ENCODE measurements at places on chromosomes 5 and 9.

DNA sequence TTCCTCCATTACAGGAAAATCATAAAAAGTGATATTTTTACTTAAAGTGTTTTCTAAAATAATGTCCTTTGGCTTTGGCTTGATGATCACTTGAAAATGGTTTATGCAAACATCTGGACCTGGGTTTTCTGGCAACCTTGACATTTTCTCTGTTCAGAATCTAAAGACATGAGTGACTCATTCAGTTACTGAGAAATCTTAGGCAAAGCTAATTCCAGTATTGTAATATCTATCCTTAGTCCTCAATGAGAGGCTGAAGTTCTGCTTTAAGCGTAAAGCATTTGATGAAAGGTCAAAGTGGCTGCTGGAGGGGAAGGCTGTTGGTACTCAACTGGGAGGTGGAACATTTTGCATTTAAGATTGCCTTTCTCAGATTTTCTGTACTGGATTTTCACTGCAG lies 2.3 kb downstream of the MAN2A1 start:
- DNase-seq, result no peak

DNA sequence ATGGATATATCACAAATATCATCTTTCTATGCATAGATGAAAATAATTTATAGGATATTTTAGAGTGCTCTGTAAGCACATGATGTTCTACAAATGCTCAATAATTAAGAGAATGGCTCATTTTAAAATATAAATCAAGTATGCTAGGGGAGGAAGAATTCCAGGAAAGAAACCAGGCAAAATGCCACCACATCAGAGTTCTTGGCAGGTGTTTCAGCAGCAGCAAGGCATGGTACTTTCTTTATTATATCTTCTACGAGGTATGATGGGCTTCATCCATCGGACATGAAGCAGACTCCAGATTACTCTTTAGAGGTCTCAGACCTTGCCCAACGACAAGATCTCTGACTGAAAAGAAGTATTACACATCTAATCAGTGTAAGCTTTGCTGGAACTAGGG lies 316.3 kb upstream of the ARRDC3 start:
- DNase-seq, result no peak

DNA sequence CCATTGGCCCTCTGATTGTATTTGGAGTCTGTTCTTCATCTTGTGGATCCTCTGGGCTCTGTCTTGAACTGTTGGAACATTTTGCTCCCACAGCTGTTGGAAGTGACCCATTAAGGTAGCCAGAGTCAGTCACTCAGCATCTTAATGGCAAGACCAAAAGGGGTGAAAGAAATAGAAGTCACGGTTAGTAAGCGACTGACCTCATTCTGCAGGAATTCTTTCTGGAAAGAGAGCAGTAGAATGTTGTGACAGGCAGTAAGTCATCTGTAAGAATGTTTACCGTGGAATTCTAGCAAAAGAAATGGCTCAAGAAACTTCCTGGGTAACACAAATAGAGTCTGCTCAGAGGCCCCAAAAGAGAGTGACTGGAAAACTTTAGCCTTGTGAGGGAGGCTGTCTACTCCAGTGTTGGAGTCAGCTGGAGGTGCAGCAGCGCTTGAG lies 28.6 kb upstream of the TNC start:
- no peak for DNase-seq

DNA sequence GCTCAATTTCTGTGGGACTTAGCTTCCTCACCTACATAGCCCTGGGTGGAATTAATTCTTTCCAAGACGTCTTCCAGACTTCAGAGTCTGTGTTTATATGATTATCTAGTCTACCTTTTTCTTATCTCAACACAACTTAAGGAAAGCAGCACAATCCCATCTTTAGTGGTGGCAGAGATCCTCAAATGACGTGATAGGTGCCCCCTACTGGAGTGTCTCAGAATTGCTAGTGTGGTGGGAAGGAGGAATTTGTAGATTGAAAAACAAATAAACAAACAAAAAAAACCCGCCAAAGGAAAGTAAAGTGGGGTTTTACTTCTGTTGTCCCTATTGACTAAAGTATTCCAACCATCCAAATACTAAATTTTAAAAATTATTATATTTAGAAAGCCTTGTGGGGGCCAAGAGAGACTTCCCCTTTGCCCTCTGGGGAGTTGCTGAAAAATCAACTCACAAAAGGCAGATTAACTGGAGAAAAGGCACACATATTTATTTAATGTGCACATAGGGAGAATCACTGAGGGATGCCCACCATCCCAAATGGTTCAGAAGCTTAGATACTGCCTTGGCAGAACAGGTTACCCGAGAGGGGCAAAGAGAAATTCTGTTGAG lies 283.3 kb downstream of the TMEM167A start:
- peak; percentile 30 for DNase-seq

- DNase-seq, result no peak
Measured at GRCh38 chr5:74334062-74334761, 306.3 kb downstream of the ENC1 start.

DNA sequence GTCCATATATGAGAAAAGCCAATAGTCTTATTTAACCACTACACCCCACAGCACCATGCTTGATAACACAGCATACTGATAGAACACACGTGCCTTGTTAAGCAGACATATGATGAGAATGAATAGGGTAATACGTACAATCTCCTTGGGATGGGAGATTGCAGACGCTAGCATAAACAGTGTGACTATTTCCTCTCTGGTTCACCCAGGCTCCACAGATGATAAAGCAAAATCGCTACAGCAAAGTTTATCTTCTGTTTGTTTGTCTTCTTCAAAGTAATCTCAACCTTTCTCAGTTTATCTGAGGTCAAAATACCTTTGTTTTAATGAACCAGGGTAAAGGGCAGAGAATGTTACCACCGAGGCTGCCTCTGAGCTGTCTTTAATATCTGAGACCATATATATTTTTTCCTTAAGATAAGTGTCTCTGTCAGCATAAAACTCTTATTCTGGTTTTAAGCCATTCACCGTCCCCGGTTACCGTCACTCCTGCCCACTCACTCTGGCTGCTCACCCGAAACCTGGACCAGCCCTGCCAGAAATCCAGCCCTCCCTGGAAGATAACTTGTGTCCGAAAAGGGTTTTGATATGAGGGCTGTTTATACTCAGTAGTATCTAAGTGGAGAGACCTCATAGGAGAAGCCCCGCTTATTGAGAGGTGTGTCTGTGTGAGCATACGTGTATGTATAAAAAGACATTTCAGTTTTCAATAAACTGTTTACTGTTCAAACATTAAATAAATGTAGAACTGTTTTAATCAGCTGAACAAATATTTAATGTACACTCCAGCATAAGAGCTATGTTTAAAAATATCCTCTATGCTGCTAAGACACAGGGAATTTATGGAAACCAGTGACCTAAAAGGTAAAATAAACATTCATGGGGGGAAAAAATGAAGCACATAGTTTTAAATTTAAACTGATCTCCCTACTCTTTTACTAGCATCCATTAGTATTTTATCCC lies 465.4 kb downstream of the RASEF start:
- DNase-seq, result no peak

DNA sequence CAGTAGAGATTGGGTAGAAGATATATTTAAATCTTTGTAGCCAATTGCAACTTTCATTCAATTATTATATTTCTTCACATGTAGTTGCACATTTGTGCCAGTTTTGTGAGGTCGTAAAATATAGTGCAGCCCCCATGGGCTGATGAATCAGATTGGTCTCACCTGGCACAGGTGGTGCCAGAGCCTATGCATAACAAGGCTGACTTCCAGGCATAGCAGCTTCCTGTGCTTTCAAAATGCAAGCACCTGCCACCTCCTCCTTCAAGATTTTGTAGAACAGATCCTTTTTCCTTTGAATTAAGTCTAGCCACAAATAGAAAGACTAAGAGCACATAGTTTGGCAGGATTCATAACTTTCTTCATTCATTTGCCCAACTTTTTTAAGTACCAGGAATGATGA lies 87.1 kb downstream of the STARD4 start:
- DNase-seq, result no peak

GRCh38 chr5:95519151-95519550 lies 35.6 kb downstream of the SKIC3 start:
- no peak for DNase-seq

GRCh38 chr5:145743396-145744061 lies 91.6 kb downstream of the PRELID2 start:
- DNase-seq, result no peak

DNA sequence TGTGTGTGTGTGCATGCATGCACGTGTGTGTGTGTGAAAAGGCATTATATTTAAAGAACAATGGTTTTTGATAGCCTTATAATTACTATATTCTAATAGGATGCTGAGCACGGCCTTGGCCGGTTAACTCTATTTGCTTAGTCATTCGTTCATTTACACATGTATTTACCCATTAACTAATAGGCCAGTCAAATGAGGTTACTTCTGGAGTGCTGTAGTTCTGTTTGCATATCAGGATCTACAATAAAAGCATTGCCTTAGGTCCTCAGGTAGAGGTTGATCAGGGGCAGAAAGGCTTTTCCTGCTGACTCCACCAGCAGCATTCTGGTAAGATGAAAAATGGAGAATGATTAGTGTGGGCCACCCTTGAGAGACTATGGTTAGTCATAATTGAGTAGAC lies 219.0 kb downstream of the COMMD10 start:
- no peak for DNase-seq

- no peak for DNase-seq
Measured at GRCh38 chr5:171827162-171827561, 41.5 kb downstream of the SMIM23 start.

GRCh38 chr5:178348356-178349074 lies 115.9 kb upstream of the PHYKPL start:
- no peak for DNase-seq

- DNase-seq, result no peak
Measured at GRCh38 chr5:54643685-54644106, 126.1 kb downstream of the SNX18 start.

DNA sequence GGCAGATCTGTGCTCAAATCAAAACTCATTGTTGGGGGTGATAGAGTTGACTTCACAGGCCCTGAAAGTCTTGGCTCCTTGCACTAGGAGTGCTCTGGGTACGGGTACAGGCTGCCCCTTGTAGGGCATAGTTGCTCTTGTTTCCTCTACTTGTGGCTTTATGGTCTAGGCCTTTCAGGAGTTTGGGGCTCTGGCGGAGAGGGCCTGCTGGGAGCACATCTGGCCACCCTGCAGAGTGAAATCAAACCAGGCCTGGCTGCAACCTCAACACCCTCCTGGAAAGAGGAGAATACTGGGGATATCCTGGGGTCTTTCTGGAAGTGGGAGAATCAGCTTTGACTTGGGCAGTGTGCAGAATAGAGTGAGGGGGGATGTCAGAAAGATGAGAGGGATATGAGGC lies 1.5 kb downstream of the TGFBI start:
- no peak for DNase-seq

DNA sequence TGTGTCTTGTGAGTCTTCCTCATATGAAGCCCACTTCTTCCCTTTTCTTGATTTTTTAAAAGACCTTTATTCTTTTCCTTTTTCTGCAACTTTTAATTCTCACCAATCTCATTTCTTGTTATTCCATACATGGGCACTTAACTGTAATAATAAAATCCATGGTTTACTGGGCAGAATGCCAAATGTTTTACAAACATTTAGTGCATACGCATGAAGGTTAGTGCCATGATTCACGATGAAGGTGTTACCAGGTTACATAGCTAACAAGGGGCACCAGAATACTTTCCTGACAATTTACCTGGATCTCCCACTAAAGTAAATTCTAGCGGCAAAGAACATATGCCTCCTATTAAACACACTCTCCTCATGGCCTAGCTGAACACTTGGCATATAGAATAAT lies 28.5 kb downstream of the MAN2A1 start:
- DNase-seq, result no peak

DNA sequence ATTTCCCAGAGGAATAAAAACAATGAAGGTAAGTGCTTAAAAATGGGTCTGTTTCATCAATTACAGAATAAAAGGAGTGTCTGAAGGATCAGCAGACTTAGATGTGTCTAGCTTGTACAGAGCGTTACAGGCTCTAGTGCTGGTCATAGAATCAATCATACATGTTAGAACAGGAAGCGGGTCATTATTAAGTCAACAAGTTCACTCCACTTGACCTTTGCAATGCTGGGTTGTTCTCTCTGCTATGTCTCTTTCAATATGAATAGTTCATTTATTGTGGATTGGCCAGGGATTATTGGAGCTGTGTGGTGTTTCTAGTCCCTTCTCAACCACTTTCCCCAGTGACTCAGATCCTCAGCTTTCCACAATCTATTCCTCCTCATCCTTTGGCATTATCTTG lies 20.7 kb upstream of the EGFLAM start:
- DNase-seq, result no peak

DNA sequence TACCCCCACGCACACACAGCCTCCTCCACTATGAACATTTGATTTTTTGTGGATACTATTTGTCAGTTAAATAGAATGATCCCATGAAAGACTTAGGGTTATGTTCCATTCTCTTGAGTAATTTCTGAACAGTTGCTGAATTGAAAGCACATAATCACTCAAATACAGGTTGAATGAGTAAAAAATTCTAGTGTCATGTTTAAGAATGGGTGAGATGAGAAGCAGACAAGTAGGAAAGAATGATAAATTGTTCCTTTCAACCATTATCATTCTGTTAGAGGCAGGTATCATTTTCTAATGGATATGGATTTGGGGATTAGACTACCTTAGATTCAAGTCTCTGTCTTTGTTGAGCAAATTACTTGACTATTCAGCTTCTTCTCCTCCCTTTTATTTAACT lies 19.3 kb downstream of the RAD50 start:
- no peak for DNase-seq

DNA sequence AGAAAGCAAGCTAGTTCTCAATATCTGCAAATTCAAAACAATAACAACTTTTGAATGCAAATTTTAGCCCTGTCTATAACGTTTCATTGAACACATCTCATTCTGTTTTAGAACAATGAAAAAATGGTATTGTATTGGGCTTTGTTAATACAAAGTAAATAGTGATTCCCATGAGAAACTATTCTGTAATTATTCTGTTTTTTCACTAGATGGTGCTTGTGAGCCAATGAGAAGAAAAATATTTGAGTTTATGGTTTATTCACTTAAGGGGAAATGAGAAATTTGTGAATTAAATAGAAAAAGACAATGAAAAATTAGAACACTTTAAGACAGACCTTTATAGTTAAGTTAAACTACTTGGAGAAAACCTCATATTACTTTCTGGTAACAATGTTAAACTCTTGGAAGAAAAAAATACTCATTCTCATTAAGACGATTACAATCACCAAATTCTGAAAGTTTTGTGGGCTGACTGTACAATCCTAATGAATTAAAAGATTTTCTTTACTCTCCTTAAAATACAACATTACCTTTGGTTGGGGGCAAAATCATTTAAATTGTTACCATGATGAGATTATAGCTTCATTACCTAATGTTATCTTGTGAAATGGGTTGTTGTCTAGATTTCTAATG lies 127.0 kb downstream of the NNT start:
- no peak for DNase-seq

DNA sequence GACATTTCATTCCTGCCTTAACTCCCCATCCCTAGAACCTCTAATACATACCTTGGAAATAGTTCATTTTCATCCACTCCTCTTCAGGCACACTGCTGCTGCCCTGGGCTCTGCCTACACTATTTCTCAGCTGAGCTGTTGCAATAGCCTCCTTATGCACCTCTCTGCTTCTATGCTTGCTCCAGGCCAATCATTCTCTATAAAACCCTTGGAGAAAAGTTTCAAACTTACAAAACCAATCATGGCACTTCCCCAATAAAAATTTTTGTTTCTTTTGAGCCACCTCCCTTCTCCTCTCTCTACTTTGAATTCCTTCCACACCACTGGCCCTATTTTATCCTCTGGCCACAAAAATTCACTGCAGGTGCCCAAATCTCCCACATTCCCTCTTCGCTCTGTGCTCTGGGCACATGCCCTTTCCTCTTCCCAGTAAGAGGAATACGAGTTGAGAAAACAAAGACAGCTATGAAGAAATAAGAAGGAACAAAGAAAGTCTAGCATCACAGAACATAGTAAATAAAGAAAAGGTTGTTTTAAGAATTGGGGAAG lies 301.4 kb downstream of the ELAVL2 start:
- DNase-seq, result no peak

- DNase-seq, result no peak
Measured at GRCh38 chr5:50766462-50766861, 100.0 kb downstream of the PARP8 start.
